Mesendoderm (in vitro differentiated cells): ENCODE measurements at places on chromosomes 12 and 14.

GRCh38 chr12:20390846-20391245, 22.5 kb downstream of the PDE3A start:
- DNase-seq, result no peak

GRCh38 chr12:117151403-117152031, 38.8 kb downstream of the FBXO21 start:
- DNase-seq, result no peak

DNA sequence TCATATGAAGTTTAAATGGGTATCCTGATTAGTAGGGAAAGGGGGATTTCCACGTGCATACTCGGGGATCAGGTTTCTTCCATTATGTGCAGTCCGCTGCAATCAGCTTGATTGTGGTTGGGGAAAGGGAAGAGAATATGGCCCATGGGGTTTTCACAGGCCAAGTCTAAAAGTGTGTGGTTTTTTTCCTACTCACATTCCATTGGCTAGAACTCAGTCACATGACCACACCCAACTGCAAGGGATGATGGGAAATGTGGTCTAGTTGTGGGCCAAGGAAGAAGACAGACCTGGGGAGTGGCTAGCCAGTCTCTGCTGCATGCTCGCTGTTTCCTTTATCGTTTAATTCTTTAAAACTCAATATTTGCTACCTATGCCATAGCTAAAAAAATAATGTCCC, 105.1 kb downstream of the PRIMA1 start:
- DNase-seq, result peak; percentile 89

DNA sequence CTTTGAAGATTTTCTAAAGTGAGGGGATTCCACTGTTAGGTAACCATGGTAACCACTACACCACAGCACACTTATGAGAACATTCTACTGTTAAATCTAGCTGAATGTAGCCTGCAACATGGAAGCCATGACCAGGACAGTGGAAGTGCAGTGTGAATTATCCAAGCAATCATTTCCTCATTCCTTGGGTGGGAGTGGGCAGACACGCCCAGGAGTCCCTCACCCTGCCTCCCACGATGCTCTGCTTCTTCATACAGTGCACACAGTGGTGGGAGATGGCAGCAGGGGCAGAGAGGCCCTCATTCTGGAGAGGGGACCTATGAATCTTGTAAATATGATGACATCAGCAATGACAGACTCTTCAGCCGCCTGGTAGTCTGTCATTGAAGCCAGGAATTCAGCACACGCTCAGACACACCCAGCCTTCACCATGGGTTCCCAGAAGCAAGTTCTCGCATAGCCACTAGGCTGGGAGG, 70.1 kb upstream of the HOXC13 start:
- peak; percentile 60 for DNase-seq

DNA sequence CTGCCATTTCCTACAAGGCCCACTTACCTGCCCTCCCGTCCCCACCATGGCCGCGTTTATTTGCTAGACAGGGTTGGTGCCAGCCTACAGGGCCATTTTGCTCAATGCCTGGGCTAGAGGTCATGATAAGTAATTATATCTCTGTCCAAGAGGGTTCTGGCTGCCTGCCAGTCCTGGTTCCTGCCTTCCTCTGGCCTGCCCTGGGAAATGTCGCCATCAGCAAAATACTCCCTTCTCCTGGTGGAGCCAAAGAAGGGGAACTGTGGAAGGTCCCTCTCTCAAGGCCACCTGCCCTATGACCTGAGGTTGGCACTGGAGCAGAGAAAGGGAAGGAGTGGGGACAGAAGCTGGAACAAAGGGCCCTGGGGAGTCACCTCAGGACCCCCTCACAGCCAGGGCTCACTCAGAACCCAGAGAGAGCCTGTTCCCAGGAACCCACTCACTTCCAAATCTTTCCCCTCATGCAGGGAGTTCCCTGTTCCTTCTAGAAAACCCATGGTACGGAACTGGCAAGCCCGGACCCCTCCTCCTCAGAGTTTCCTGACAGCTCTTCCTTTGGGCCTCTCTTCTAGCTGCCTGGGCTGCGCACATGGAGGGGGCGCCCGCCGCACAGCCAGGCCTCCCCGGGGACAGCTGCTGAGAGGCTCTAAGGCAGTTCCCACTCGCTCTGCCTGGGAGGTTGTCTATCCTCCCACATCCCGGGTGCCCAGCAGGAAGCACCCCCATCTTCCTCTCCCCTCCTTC, 280.5 kb downstream of the DPF3 start:
- DNase-seq, result no peak

DNA sequence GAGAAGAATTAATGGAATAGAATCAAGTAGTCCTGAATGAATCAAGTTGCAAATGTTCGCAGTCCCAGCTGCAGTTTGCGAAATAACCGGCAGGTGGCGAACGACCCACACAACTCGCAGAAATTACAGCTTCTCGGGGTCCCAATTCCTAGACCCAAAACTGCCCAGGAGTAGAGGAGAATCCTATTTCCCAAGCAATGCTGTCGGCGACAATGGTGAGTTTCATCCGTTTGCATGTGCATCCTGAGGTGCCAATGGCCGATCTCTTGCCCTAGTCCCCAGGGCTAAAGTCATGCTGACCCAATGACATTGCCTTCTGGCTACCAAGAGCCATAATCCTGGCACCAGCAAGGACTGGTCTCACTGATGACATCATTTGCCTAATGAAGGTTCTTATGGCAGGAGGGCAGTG, 8.5 kb upstream of the ASCL1 start:
- peak; percentile 51 for DNase-seq

- DNase-seq, result no peak
Measured at GRCh38 chr12:96239711-96240635, 45.8 kb downstream of the ELK3 start.

GRCh38 chr14:104263675-104264358, 125.4 kb downstream of the KIF26A start:
- no peak for DNase-seq

- peak; percentile 37 for DNase-seq
Measured at GRCh38 chr12:19409376-19409775, 29.9 kb upstream of the AEBP2 start.

DNA sequence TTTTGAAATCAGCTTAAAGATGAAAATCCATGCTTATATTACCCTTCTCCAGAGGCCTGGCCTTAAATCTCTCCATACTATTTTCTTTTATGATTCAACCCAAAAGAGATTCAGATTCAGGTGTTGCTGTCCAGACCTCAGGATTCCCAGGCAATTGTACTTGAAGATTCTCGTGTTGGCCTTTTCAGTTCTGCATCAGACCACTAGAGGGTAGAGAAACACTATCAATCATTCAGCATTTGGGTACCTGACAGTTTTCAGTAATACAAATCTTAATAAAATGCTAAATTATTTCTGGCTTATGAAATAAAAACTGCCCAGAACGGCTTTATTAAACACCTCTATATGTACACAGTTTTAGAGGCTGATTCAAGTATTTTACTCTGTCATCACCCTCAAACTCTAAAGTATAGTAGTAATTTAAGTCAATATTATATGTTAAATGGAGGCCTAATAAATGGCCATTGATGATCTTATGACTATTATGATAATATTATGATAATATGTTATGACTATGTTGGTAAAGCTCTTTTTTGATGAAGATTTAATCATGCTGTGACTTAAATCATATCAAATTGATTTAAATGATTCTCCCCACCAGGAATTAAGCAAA, 301.1 kb downstream of the DUSP6 start:
- DNase-seq, result peak; percentile 77

- DNase-seq, result no peak
Measured at GRCh38 chr12:113397497-113398197, 6.0 kb downstream of the SDS start.
